ENCODE measurements at places on chromosomes 11 and 22.

GRCh38 chr22:48403521-48404403 is 1423.9 kb downstream of the BRD1 start:
- DNase-seq, result no peak

DNA sequence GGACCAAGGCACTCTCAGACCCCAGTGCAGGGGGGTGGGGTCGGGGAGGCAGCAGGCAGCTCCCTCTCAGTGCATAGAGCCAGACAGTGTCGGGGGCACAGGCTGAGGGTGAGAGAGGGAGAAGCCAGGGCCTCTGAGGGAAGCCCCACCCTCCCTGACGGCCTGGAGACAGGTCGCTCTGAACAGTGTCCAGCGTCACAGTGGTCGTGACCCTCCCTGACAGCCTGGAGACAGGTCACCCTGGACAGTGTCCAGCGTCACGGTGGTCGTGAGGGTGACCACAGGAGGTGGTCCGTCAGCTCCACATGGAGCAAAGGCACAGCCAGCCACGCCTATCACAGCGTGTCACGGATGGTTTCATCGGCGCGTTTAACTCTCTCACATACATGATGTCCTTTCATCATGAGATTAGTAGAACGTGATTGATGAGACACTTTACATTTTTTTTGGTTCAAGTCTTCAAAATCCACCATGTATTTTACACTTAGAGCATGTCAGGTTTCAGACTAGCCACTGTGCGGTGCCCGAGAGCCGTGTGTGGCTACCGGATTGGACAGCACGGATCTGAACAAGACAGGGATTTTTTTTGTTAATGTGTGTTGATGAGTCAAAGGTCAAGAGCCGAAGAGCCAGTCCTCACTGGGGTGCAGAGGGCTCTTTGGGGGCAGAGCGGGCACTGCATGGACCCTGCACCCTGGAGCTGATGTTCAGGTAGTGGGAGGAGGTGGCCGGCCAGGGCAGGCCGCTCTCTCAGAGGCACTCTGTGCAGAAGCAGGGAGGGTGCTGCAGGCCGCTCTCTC is 23.9 kb upstream of the PANX2 start:
- DNase-seq, result no peak

- no peak for DNase-seq
Measured at GRCh38 chr11:87081358-87081757, 43.6 kb downstream of the TMEM135 start.

- DNase-seq, result no peak
Measured at GRCh38 chr22:40449676-40450035, 79.3 kb downstream of the SGSM3 start.

GRCh38 chr11:130474637-130475400 is 26.4 kb downstream of the ADAMTS15 start:
- no peak for DNase-seq

DNA sequence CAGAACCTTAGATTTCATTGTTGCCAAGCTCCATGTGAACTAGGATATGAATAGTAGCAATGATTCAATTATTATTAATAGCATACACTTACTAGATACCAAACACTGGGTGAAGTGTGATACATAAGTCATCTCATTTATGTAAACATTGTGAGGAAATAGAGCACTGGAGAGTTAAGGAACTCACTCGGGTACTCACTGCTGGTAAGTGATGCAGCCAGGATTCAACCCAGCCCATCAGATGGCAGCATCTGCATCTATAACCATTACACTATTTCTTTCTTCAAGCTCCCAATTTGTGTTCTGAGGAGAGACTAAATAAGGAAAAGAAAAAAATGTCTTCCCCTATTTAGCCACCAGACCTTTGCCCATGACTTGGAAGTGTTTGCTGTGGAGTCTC is 10.2 kb upstream of the ALG8 start:
- DNase-seq, result no peak

DNA sequence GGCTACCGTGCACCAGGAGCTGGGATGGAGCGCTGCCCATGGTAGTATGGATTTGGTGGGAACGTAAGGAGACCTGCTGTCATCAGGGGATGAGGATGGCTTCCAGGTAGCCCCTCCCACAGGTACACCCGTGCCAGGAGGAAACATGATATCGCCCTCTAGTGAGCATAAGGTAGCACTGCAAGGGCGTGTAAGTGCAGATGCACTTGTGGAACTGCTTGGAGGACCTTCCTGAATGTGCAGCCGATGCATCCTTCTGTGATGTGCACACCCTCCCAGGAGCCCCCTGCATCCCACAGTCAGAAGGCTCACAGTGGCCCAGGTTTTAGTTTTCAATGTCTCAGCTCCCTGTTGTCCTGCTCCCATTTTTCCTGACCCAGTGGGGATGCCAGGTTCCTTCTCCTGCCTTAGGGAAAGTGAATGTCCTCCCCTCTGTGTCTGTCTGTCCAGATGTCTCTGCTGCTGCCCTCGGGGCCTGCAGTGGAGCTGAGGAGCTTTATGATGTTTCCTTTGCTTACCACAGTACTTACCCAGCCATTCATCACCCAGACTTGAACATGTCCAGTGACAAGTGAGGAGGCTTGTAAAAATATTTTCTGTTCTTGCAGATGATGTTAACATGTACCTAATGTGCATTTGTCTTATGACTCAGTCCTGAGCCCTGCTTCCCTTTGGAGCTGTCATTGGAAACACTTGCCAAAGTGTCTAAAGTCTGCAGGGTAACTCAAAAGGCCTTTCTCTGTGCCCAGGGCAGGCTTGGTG is 49.2 kb downstream of the DBX1 start:
- DNase-seq, result peak; percentile 29

GRCh38 chr11:86274503-86274902 is 27.5 kb upstream of the HIKESHI start:
- DNase-seq, result no peak

DNA sequence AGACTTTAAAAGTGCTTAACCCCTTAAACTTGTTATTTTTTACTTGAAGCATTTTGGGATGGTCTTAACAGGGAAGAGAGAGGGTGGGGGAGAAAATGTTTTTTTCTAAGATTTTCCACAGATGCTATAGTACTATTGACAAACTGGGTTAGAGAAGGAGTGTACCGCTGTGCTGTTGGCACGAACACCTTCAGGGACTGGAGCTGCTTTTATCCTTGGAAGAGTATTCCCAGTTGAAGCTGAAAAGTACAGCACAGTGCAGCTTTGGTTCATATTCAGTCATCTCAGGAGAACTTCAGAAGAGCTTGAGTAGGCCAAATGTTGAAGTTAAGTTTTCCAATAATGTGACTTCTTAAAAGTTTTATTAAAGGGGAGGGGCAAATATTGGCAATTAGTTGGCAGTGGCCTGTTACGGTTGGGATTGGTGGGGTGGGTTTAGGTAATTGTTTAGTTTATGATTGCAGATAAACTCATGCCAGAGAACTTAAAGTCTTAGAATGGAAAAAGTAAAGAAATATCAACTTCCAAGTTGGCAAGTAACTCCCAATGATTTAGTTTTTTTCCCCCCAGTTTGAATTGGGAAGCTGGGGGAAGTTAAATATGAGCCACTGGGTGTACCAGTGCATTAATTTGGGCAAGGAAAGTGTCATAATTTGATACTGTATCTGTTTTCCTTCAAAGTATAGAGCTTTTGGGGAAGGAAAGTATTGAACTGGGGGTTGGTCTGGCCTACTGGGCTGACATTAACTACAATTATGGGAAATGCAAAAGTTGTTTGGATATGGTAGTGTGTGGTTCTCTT is 2.8 kb downstream of the MALAT1 start:
- DNase-seq, result no peak

DNA sequence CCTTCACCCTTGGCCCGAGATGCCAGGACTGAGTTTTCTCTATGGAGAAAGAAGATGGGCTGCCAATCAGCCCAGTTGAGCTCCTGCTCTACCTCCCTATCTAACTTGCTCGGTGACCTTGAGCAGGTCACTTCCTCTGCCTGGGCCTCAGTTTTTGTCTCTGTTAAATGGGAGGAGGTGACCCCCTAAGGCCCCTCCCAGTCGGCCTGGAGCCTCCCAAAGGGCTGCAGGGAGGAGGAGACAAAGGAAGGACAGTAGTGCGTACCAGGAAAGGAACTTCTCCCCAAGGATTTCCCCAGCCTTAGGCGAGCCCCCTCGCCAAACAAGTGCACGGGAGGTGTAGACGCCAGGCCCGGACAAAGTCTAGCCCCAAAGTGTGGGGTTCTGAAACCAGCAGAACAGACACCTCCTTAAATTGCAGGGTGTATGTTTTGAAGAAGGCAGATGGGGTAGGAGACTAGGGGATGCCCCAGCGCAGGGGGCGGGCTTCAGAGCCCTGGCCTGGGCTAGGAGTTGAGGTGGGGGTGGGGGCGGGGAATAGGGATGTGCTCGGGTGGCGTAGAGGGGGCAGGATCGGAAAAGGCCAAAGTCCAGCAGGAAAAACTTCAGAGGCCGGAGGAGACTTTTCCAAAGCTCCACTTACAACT is 1.0 kb downstream of the CBX7 start:
- no peak for DNase-seq

- no peak for DNase-seq
Measured at GRCh38 chr11:83693306-83693992, 407.3 kb upstream of the CCDC90B start.

- DNase-seq, result no peak
Measured at GRCh38 chr22:32676191-32676590, 125.3 kb upstream of the TIMP3 start.

DNA sequence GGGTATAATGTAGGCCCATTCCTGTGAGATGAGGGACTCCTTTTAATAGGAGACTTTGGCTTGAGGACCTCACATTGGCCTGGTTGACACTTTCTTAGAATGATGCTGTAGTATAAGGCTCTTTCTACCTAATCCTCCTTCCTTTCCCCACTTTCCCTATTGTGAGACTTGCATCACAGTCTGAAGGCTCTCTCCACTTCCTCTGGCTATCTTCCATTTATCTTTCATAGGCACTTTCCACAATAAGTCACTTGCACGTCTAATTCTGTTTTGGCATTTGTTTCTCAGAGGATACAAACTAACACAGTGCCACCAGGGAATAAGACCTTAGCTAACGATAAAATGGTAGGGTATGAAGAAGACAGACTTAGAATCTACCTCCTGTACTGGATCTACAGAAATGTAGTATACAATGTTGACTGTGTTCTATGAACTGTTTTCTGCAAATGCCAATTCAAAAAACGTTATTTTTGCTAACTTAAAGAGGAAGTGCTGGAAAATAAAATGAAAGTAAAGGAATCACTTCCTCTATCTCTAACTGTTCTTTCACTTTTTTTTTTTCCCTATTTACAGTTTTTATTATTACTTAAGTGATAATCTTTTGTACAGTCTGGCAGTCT is 17.9 kb upstream of the PDE3B start:
- no peak for DNase-seq

DNA sequence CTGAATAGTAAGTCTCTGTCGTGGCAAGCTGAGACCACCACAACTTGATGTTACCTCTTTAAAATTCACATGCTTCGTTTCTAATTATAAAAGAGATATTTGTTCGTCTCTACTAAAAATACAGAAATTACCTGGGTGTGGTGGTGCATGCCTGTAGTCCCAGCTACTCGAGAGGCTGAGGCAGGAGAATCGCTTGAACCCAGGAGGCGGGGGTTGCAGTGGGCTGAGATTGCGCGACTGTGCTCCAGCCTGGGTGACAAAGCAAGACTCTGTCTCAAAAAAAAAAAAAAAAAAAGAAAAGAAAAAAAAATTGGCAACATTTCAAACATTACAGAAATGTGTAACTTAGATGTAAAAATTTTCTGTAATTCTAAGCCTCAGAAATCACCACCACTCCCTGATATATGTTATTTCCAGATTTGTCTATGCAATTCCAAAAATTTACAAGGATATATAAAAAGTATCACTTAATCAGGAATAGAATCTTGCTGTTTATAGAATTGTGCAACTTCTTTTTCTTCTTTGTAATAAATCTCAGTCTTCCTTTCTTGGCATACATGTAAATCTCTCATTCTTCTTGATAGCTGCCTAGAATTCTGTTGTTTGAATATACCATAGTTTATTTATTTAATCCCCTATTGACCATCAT is 37.3 kb downstream of the C11orf96 start:
- no peak for DNase-seq

- DNase-seq, result no peak
Measured at GRCh38 chr22:20009582-20010306, 6.9 kb downstream of the ARVCF start.

GRCh38 chr22:24809331-24809730 is 3.3 kb downstream of the SGSM1 start:
- DNase-seq, result no peak

GRCh38 chr11:46364791-46365190 is 16.7 kb upstream of the MDK start:
- DNase-seq, result no peak

- DNase-seq, result no peak
Measured at GRCh38 chr11:96313163-96313562, 29.8 kb downstream of the MAML2 start.

DNA sequence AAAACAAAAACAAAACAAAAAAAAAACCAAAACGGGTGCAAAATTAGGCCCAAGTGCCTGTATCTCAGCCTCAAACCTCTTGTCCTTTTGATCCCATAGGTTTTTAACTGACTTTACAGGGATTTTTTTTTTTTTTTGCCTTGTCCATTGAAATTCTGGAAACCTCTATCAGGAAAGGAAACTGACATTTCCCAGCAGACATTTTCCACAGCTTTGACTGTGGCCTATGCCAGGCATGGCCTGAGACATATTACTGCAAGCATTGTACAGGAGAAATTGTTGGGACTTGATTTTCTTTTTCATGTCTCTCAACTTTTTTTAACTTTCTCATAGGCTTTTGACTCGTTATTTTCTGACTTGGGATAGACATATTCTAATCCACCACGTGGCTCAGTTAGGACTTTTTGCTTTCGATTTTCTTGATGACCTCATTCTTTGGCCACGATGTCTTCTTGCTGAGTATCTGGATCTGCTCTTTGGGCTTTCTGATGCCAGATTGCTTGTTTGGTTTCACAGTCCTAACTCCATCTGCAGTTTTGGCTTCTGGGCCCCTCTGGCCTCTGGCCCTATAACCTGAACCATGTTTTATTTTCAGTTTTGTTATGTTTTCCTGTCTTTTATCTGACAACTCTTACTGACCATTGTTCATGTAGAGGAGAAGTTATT is 336.1 kb upstream of the C11orf87 start:
- no peak for DNase-seq

- DNase-seq, result no peak
Measured at GRCh38 chr11:95727620-95728019, 62.0 kb downstream of the FAM76B start.
